ENCODE measurements at places on chromosomes 3 and 15.

GRCh38 chr15:56798639-56799038, 65.3 kb upstream of the ZNF280D start:
- peak; percentile 15 for DNase-seq

DNA sequence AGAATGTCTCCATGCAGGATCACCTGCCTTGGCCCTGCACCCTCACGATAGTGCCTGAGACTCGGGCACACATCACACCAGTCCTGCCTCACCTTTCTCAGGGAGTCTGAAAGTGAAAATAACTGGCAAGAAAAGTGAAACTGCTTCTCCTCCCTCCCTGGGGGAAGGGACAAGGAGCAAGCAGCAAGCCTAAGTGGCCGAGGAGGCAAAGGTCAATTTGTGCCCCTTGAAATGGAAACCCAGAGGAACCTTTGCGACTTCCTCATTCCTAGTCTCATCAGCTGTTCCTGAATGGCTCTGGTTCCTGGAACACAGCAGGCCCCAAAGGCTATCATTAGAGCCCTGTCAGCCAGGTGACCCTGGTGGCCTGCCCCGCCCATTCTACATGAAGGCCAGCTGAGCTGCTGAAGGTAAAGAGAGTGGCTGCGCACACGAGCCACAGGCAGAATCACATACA, 28.0 kb upstream of the SLCO2A1 start:
- no peak for DNase-seq

DNA sequence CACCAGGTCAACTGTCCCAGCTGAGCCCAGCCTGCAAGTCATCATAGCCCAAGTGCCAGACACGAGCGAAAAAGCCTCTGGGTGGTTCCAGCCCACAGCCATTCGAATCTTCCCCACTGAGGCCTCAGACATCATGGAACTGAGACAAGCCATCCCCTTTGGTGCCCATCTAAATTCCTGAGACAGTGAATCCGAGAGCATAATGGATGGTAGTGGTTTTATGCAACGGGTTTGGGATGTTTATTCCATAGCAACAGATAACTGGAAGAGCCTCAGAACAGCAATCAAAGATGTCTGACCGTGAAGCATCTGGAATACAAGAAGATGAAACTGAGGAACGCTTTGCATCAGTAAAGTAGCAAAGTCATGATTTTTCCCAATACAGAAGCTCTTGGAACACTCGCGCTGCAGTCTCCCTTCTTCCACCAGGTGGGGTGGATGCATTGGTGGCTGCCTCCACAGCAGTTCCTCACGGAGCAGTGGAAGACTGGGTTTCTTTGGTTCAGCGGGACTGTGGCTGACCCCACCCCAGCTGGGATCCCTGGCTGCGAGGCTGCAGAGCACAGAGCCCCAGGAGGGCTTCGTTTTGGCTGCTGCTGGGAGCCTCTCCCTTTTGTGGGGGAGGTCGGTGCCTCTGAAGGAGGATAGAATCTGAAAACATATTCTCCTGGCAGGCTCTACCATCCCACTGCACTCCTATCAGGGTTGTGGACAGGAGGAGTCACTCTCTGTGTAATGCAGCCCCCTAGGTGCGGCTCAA, 26.4 kb upstream of the PDE8A start:
- peak; percentile 38 for DNase-seq

DNA sequence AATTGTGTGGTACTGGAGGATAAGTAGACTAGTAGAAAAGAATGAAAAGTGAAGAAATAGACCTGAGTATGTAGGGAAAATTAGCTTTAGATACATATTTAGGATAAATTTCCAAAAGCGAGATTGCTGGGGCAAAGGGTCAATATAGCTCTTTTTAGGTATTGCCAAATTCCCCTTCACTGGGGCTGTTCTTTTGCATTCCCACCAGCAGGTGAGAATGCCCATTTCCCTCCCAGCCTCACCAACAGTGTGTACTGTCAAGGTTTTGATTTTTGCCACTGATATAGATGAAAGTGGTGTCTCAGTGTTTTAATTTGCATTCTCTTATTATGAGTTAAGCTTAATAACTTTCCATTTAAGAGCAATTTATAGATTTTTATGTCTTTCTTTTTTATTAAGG, 35.7 kb upstream of the BHLHE40 start:
- no peak for DNase-seq

GRCh38 chr3:129051871-129052340, 8.7 kb upstream of the GP9 start:
- no peak for DNase-seq

All from activated naive CD8-positive, alpha-beta T cell treated with anti-CD3 and anti-CD28 coated beads, Interleukin-2, amount 50 U/mL, for 24 hours (primary cell).